Ascending aorta (tissue), 2 donors: ENCODE measurements at places on chromosomes 1 and 21. TPM values are rescaled to one million over a fixed set of nuclear protein-coding genes. Genes with fewer than 3 reads are reported as not detected.
A peak's percentile ranks its signal among the peaks of the same experiment; 100 is the strongest.

- DNase-seq = no peak
Observed at GRCh38 chr1:5393603-5394002, 598.6 kb downstream of the NPHP4 start.

Gene GBP5
- total RNA-seq = not detected

Gene RIMKLA
- 2.7 TPM for total RNA-seq

DNA sequence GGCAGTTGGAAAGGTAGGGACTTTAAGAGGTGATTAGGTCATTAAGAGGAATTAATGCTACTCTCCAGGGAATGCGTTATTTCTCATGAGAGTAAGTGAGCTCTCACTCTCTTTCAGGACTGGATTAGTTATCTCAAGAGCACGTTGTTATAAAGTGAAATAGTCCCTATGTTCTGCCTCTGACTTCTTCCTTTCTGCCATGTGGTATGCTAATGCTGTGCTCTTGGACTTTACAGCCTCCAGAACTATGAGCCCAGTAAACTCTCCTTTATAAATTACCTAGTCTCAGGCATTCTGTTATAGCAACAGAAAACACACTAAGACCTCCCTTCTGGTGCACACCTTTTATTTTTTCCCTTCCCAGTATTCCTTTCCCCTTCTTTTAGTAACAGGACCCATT, 187.8 kb downstream of the NR5A2 start:
- no peak for DNase-seq

- DNase-seq = no peak
Observed at GRCh38 chr1:200733907-200734306, 4.8 kb upstream of the CAMSAP2 start.

DNA sequence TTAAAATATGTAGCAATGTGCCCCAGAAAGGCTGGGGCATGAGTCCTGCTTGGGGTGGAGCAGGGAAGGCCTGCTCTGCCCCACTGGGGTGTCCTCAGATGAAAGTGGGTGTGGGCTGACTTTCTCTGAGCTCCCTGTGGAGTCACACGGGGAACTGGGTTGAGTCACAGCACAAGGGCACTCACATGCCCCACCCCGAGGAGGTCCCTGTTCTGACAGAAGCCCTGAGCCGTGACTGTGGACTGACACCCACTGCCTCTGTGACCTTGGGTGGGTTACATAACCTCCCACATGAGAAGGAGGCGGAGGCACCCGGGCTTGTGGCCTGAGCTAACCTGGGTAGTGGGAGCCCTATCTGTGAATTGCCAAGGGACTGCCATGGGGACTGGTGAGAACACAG, 52.5 kb upstream of the TINAGL1 start:
- DNase-seq = peak; percentile 68
